Ureter (tissue), 1 donor: ENCODE measurements at places on chromosomes 12 and 14. TPM values are rescaled to one million over a fixed set of nuclear protein-coding genes. Genes with fewer than 3 reads are reported as not detected.
A peak's percentile ranks its signal among the peaks of the same experiment; 100 is the strongest.

DNA sequence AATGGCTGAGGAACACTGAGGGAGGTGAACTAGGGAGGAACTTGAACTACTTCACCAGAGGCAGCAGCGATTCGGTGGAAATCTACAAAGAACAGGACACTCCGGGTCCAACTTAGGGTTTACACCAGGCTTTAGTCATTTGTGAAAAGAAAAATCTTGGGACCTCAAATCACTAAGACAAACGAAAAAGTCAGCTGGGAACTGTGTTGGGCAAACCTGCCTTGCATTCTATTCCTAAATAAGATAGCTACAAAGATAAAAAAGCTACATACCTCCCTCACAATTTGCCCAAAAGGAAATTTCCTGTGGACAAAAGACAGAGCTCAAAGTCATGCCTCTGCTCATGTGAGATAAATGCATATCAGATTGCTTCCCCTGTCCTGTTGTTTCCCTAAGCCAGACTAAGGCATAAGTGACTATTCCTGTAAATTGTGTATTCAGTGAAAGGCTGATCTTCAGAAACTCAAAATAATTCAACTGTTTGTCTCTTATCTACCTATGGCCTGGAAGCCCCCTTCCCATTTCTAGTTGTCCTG lies 106.6 kb downstream of the APAF1 start:
- no peak for DNase-seq

DNA sequence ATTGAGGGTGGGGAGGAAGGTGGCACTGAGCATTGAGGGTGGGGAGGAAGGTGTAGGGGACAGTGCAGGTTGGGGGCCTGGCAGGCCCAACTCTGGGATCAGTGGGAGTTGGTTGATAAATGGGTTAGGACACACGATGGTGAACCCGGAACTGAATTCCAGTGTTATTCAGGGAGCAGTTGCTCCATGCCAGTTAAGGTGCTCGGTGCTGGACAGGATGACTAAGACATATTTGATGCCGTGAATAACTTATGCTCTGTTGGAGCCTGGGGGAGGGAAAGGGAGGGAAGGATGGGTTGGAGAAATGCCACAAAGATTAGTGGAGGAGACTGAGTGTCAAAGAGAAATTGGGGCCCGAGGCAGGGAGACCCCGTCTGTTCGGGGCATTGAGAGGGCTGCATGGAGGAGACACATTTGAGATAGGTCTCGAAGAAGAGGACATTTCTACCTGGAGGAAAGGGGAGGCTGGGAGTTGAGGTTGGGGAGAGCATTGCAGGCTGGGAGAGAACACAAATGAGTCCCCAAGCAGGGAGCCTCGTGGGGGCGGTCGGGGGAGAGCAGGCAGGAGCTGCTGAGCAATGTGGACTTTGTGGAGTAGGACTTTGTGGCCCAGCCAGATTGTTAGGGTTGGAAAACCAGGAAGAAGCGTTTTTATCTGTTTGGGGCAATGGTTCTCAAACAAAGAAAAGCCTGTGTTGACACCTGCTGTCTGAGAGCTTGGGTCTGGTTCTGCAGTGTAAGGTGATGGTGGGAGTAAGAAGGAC lies 65.3 kb downstream of the IQSEC3 start:
- no peak for DNase-seq

- no peak for DNase-seq
Observed at GRCh38 chr12:123091230-123092150, 59.4 kb downstream of the PITPNM2 start.

- DNase-seq = no peak
Observed at GRCh38 chr12:105319691-105320209, 10.7 kb upstream of the C12orf75 start.

- DNase-seq = no peak
Observed at GRCh38 chr12:30796891-30797371, 42.2 kb upstream of the CAPRIN2 start.

- peak; percentile 79 for DNase-seq
Observed at GRCh38 chr14:91286530-91286937, 42.0 kb upstream of the GPR68 start.

DNA sequence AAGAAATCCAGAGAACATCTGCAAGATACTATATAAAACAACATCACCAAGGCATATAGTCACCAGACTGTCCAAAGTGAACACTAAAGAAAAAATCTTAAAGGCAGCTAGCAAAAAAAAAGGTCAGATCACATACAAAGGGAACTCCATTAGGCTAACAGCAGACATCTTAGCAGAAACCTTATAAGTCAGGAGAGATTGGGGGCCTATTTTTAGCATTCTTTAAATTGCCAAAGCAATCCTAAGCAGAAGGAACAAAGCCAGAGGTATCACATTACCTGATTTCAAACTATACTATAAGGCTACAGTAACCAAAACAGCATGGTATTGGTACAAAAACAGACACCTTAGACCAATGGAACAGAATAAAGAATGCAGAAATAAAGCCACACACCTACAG lies 92.5 kb downstream of the IPO8 start:
- no peak for DNase-seq

DNA sequence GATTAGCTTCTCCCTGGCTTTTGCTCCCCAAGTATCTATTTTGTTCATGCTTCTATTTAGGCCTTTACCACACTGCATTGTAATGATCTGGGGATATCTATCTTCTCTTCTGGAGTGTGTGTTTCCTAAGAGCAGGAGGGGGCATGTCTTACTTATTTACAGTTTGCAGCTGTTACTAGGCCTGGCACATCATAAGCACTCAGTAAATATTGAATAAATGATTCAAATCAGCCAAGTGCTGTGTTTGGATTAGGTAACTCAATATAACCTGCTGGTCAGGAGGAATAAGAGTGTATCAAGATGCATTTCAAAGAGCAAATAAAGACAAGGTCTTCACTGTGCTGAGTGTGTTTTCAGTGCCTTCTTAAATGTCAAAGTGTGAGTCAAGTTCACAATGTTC lies 186.1 kb downstream of the FOXG1 start:
- DNase-seq = no peak

DNA sequence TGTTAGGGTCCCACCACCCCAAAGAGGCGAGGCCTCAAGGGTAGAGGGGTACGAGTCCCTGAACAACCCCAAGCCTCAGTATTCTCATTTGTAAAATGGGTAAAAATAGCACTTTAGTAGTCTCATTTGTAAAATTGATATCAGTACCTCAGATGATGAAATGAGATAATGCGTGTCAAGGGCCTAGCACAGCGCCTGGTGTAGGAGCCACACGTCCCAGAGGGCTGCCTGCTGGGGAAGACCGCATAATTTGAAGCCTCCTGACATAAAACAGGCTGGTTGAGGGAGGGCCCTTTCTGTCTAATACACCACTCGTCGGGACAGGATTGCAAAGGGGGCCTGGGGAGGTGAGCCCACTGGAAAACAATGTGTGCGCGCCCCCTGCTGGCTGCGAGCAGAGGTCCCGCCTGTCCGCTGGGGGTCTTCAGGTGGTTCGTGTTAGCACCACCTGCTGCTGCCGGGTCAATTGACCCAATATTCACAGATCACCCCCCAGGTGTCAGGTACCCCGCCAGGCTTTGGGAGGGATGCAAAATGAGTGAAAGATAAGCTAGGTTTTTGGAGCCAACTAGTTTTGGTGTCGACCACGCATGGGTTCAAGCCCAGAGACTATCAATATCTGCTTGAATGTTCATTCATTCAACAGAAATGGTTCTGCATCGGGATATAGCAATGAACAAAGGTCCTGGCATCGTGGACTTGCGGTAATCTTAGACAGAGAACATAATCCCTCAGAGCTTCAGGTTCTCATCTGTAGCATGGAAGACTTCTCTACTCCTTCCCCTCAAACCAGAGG lies 24.7 kb upstream of the IRF2BPL start:
- DNase-seq = peak; percentile 77

- no peak for DNase-seq
Observed at GRCh38 chr14:60350366-60350720, 101.3 kb downstream of the PPM1A start.

DNA sequence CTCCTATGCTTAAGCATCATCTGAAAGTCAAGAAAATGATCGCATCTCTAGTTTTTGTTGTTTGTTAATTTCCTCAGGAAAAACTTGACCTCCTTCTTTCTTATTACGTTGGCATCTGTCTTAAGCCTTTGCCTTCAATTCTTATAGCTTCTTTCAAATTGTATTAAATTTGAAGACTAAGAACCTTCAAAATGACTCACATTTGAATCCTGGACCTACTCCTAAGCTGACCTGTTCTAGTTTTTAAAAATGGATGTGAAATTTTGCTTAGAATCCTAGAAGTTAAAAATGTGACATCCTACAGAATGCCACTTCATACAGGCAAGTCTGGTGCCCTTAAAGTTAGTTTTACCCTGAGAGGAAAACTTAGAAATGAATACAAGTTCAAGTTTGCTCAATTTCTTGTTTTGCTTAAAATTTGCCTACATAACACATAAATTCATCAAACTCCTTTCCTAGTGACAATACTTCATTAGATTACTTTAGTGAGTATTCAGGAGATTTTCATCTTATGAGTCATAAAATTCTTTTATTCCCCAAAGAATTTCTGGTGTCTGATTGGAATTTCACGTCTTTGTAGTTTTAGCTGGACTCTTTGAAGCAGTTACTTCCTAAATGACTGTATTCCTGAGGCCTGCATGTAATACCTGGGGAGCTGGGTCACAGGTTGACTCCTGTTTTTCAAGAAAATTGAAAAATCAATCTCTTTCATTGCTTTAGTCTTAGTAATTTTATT lies 152.3 kb downstream of the MSRB3 start:
- no peak for DNase-seq

DNA sequence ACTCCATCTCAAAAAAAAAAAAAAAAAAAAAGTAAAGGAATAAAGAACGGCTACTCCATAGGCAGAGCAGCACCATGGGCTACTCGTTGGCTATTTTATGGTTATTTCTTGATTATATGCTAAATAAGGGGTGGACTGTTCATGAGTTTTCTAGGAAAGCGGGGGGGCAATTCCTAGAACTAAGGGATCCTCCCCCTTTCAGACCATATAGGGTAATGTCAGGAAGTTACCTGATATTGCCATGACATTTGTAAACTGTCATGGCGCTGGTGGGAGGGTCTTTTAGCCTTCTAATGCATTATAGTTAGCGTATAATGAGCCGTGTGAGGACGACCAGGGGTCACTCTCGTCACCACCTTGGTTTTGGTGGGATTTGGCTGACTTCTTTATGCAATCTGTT lies 142.3 kb downstream of the GLT1D1 start:
- DNase-seq = no peak

GRCh38 chr12:102631274-102631673 lies 150.9 kb upstream of the IGF1 start:
- DNase-seq = no peak

The RBP5 gene
- total RNA-seq = 7.5 TPM

The PTCSC3 gene
- total RNA-seq = not detected

The ETFBKMT gene
- total RNA-seq = 5.6 TPM

The PSMC6 gene
- 82.5 TPM for total RNA-seq

The KRT75 gene
- total RNA-seq = not detected

The RNF212B gene
- not detected for total RNA-seq

The B4GALNT1 gene
- total RNA-seq = 3.3 TPM

The KCNMB4 gene
- total RNA-seq = 0.44 TPM

The LMNTD1 gene
- not detected for total RNA-seq

The GPATCH2L gene
- total RNA-seq = 62.4 TPM

The SPIC gene
- total RNA-seq = not detected

The SGPP1 gene
- total RNA-seq = 14.5 TPM

The CD163 gene
- total RNA-seq = 74.3 TPM
